ENCODE measurements at places on chromosomes 6 and 20.

GRCh38 chr6:116536216-116536621 lies 9.3 kb downstream of the TRAPPC3L start:
- DNase-seq = peak; percentile 68

DNA sequence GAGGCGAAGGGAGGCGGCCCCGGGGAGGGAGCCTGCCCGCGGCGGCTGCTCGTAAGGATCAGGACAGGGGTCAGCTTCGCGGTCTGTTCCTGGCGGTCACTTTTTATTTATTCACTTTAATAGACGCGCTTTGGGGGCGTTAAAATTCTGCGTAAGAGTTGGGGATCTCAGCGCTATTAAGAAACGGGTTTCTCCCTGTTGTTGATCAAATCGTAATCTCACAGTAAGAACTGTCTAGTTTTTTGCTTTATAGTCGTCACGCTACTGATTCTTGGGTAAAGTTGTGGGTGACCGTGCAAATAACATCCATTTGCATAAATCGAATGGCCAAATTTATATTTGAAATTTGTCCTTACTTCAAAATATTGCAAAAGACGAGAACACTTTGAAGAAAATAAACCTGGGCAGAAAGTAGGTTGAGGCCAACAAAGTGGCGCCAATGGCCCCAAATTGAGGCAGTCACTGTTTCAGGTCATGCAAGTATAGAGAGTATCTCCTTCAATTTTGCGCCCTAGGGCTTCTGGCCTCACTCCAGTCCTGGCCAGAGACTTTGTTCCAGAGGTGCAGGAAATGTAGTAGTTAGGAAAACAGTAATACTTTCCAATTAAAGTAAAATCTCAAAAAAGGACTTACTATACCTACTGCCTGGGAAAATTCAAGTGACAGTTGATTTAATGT lies 963 bp upstream of the RMND1 start:
- DNase-seq = no peak

DNA sequence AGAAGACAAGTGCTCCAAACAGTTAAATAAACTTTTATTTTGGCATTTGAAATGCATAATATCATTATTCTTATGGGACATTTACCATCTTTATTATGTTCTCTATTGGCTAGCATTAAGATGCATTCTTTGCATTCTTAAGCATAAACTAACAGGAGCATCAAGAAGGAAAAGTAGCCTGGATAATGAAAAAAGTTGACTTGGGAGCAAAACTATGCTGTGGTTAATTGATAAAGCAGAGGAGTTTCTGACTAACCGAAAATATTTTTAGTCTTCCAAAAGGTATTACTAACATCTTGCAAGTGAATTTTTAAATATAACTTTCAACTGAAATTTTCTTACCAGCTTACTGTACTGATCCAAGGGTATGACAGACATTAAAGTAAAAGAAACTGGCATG lies 140.3 kb downstream of the FLRT3 start:
- DNase-seq = no peak

- no peak for DNase-seq
These were observed 133.6 kb downstream of the ALDH8A1 start for GRCh38 chr6:134816300-134816699.

- no peak for DNase-seq
These were observed 265.2 kb upstream of the QKI start for GRCh38 chr6:163149279-163149848.

All from CD4-positive, alpha-beta T cell treated with Interleukin-21 for 1 hour (primary cell).